Prostate gland (tissue), 2 donors: ENCODE measurements at places on chromosomes 7 and 10. TPM values are rescaled to one million over a fixed set of nuclear protein-coding genes. Genes with fewer than 3 reads are reported as not detected.

- no peak overlapping the region for H3K27ac ChIP-seq
- H3K4me1 ChIP-seq, result no peaks in the 10 kb centered on the region
- H3K27me3 ChIP-seq, result no peaks in the 10 kb centered on the region
- no peak for DNase-seq
- H3K36me3 ChIP-seq, result peaks cover 5% of the 10 kb centered on the region
- H3K4me3 ChIP-seq, result no peak overlapping the region
Measured at GRCh38 chr7:116911801-116912200, 41.5 kb upstream of the ST7 start.

Gene C10orf53
- total RNA-seq, result not detected

DNA sequence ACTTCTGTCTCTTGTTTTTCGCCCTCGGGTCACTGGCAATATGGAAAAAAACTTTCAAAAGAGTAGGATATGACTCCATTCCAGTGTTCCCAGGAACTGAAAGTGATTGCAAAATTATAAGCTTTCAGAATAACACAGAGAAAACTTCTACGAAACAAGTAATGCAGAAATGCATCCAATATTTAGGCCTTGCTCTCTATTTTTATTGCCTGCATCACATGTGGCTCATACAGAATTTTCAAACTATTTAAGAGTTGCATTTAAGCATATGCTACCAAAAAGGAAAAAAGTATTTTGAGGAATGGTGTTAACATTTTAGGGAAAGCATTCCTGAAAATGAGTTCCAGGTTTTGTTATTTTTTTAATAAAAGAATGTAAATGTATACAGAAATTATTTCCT, 228.0 kb downstream of the CACNB2 start:
- no peak for DNase-seq
- H3K27me3 ChIP-seq, result no peaks in the 10 kb centered on the region
- H3K4me3 ChIP-seq, result no peak overlapping the region

DNA sequence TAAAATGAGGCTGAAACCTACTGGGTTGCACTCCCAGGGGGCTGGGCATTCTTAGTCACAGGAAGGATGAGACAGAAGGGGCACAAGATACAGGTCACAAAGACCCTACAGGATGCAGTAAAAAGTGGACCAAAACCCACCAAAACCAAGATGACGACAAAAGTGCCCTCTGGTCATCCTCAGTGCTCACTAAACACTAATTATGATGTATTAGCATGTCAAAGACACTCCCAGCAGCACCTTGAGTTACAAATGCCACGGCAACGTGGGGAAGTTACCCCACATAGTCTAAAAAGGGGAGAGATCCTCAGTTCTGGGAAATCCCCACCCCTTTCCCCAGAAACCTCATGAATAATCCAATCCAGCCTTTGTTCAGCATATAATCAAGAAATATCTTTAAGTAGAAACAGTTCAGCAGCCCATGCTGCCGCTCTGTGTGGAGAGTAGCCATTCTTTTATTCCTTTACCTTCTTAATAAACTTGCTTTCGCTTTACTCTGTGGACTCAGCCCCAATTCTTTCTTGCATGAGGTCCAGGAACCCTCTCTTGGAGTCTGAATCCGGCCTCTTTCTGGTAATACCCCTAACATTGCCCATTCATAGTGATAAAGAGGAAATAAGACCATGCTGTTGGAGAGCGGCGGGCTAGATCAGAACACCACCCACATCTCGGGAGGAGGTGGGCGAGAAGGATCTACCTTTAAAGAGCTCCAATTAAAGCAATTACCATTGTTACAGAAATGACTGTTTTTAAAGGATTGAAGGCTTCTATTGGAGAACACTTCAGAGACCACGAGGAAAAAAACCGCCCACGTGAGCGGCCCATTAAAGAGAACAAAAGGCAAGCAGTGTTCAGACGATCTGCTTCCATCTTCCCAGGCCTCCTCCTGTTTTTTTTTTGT, 170.9 kb downstream of the USP6NL start:
- no peak for DNase-seq
- no peaks in the 10 kb centered on the region for H3K4me1 ChIP-seq
- H3K27me3 ChIP-seq, result peaks cover 1% of the 10 kb centered on the region
- no peak overlapping the region for H3K4me3 ChIP-seq
- H3K36me3 ChIP-seq, result no peaks in the 10 kb centered on the region
- no peak overlapping the region for H3K27ac ChIP-seq

DNA sequence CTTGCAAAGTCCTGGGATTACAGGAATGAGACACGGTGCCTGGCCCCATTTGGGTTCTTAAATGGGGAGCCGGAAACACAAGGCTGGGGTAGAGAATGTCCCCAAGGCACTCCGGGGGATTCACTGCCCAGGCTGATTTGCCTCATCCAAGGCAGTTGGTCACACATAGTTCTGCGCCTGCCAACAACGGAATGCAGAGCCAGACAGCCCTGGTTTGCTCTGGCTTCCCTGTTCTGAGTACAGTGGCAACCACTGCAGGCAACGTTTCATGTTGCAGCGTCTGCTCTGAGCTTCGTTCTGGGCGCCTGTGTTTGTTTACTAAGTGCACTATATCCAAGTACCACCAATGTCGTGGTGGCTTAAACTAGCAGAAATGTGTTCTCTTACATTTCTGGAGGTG, 61.7 kb upstream of the C1QL3 start:
- H3K4me1 ChIP-seq, result no peaks in the 10 kb centered on the region
- H3K36me3 ChIP-seq, result no peaks in the 10 kb centered on the region
- no peak overlapping the region for H3K4me3 ChIP-seq
- H3K27me3 ChIP-seq, result no peaks in the 10 kb centered on the region
- DNase-seq, result no peak

GRCh38 chr10:1488970-1489548, 248.3 kb downstream of the ADARB2 start:
- H3K36me3 ChIP-seq, result no peaks in the 10 kb centered on the region
- no peak for DNase-seq
- H3K27ac ChIP-seq, result no peak overlapping the region
- H3K4me3 ChIP-seq, result no peak overlapping the region
- no peaks in the 10 kb centered on the region for H3K4me1 ChIP-seq
- no peaks in the 10 kb centered on the region for H3K27me3 ChIP-seq

GRCh38 chr10:22486431-22486830, 141.1 kb downstream of the SPAG6 start:
- no peaks in the 10 kb centered on the region for H3K4me1 ChIP-seq
- H3K27me3 ChIP-seq, result no peaks in the 10 kb centered on the region
- H3K4me3 ChIP-seq, result no peak overlapping the region
- no peak overlapping the region for H3K27ac ChIP-seq

DNA sequence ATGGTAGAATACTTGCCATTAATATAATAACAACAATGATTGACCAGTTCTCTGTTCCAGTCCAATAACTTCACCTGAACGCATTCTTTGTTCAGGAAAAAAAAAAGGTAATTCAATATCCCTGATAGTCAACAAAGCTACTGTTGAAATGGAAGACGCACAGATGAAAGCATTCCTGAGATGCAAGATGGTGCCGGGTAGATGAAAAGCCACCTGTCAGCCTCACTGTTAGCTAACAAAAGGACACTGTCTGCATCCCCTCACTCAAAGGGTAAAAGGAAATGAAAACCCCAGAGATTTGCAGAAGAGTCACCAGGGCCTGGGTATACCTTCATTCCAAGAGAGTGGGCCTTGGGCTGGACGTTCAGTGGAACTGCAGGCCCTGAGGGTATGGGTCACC, 357.4 kb downstream of the PLXNA4 start:
- no peak overlapping the region for H3K4me3 ChIP-seq
- H3K27me3 ChIP-seq, result no peaks in the 10 kb centered on the region
- H3K36me3 ChIP-seq, result no peaks in the 10 kb centered on the region

DNA sequence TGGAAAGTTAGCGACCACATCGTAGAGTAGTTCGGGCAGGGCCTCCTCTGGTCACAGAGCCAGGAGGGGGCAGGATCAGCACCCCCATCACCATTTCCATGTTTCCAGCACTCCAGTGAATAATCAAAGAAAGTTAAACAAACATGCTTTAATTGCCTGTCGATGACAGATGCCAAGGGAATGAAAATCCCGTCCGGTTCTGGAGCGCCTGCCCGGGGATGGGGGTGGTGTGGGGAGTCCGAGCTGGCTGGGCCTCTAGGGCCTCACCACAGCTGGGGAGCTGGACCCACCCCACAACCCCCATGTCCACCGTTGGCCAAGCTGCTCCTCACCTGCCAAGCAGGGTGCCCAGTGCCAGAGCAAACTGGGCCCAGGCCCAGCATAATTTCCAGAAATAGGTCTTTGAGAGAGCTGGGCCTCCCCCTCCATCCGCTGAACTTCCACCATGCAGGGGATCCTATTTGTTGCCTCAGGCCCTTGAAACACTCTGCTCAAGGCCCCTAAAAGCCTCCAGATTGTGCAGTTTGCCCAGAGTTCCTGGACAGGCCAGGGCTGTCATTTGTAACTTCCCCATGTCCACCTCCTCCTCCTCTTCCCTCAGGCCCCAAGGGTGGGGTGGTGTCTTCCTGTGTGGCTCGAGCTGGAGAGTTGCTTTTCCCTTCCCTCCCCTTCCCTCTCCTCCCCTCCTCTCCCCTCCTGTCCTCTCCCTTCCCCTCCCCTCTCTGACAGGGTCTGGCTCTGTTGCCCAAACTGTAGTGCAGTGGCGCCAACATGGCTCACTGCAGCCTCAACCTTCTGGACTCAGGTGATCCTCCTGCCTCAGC, 101.0 kb downstream of the MYL10 start:
- H3K27ac ChIP-seq, result no peak overlapping the region
- no peaks in the 10 kb centered on the region for H3K27me3 ChIP-seq
- peak; percentile 20 for DNase-seq
- H3K4me1 ChIP-seq, result peaks cover 7% of the 10 kb centered on the region

GRCh38 chr7:138666385-138666784, 34.8 kb downstream of the SVOPL start:
- H3K4me1 ChIP-seq, result no peaks in the 10 kb centered on the region
- H3K36me3 ChIP-seq, result no peaks in the 10 kb centered on the region
- no peak overlapping the region for H3K27ac ChIP-seq
- no peaks in the 10 kb centered on the region for H3K27me3 ChIP-seq

DNA sequence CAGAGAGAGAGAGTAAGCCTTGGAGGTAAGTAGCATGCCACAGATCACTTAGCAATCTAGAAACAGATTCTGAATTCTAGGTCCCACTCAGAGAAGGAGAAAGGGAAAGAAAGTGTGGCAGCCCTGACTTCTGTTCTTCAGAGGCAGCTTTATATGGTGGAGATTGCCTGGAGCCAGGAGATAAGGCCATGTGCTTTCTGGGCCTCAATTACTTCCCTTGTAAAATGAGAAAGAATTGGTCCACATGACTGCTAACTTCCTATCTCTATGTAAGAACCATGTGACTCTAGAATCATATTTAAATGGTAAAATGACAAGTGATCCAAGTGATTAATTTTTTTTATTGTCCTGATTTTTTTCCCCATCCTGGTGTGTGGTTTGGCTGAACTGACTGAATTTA, 64.1 kb downstream of the HHEX start:
- DNase-seq, result no peak
- no peaks in the 10 kb centered on the region for H3K36me3 ChIP-seq
- no peak overlapping the region for H3K4me3 ChIP-seq
- no peak overlapping the region for H3K27ac ChIP-seq
- H3K27me3 ChIP-seq, result no peaks in the 10 kb centered on the region
- no peaks in the 10 kb centered on the region for H3K4me1 ChIP-seq

- H3K27ac ChIP-seq, result no peak overlapping the region
- DNase-seq, result no peak
- no peaks in the 10 kb centered on the region for H3K4me1 ChIP-seq
- H3K36me3 ChIP-seq, result no peaks in the 10 kb centered on the region
Measured at GRCh38 chr10:21894648-21895342, 108.7 kb downstream of the DNAJC1 start.

GRCh38 chr10:74072503-74072902, 74.6 kb downstream of the VCL start:
- DNase-seq, result no peak
- H3K4me1 ChIP-seq, result no peaks in the 10 kb centered on the region
- H3K36me3 ChIP-seq, result no peaks in the 10 kb centered on the region
- no peak overlapping the region for H3K4me3 ChIP-seq
- no peaks in the 10 kb centered on the region for H3K27me3 ChIP-seq

DNA sequence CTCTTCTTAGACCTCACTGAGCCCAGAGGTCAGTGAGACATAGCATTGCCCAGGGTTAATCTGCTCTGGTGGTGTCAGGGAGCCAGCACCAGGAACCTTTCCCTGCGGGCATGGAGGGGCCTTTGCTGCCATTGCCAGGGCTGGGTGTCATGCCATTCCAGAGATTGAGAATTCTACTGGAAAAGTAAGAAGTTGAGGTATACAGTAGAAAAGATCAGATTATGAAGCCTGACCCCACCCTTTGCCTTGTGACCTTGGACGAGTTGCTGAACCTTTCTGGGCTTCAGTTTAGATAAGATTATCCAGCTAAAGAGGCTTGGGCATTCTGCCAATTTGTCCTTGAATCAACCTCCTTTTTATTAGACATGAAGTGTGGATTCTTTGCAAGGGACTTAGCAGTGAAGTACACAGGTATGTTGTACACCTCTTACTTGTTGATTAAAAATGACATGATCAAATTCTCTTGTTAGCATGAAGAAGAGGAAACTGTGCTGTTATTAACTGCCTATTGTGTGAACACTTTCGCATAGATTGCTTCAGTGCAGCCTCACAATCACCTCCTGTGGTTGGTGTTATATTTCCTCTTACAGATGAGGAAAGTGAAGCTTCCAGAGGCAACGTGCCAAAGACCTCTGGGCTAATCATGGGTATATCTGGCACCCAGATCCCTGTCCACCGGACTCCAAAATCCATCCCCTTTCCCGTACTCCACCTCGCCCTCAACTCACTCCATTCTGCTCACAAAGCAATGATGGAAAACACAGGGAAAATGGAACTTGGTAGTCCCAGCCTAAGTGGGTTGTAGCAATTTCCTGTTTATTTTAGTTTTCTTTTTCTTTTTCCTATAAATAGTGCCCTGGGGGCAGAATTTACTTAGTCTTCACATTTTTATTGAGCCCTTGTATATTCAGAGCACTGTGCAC, 151.3 kb downstream of the CAMK1D start:
- H3K36me3 ChIP-seq, result no peaks in the 10 kb centered on the region
- no peak overlapping the region for H3K4me3 ChIP-seq
- no peaks in the 10 kb centered on the region for H3K27me3 ChIP-seq
- DNase-seq, result no peak
- no peaks in the 10 kb centered on the region for H3K4me1 ChIP-seq

DNA sequence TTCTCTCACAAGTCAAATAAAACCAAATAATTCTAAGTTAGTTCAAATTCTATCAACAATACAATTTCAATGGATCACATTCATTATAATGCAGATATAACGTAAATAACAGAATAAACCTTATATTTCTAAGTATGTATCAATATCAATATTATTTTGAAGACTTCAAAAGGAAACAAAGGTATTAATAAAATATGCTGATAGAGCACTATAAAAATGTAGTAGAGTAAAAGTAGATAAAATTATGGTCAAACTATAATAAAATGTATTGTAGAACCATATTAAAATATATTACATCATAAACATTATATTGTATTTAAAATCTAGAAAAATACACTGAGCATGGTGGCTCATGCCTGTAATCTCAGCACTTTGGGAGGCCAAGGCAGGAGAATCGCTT, 23.5 kb upstream of the NRCAM start:
- H3K27ac ChIP-seq, result no peak overlapping the region
- no peaks in the 10 kb centered on the region for H3K4me1 ChIP-seq
- no peak overlapping the region for H3K4me3 ChIP-seq
- no peaks in the 10 kb centered on the region for H3K36me3 ChIP-seq
- H3K27me3 ChIP-seq, result no peaks in the 10 kb centered on the region

Gene CPXM2
- 5.4 TPM for total RNA-seq

GRCh38 chr7:92813390-92814024, 22.9 kb downstream of the CDK6 start:
- no peak overlapping the region for H3K4me3 ChIP-seq
- no peak for DNase-seq
- H3K4me1 ChIP-seq, result no peaks in the 10 kb centered on the region
- H3K27ac ChIP-seq, result no peak overlapping the region
- no peaks in the 10 kb centered on the region for H3K36me3 ChIP-seq
- no peaks in the 10 kb centered on the region for H3K27me3 ChIP-seq

Gene PAPOLB
- total RNA-seq, result not detected
